Lower lobe of right lung (tissue), 2 donors: ENCODE measurements at places on chromosomes 11 and 22. TPM values are rescaled to one million over a fixed set of nuclear protein-coding genes. Genes with fewer than 3 reads are reported as not detected.

The OTOG gene
- total RNA-seq, result not detected

The PAMR1 gene
- 5.6 TPM for total RNA-seq

The MPZL2 gene
- 85.3 TPM for total RNA-seq

The ENTHD1 gene
- not detected for total RNA-seq

The NPTXR gene
- 5.1 TPM for total RNA-seq

The SRPRA gene
- total RNA-seq, result 108 TPM
